ENCODE measurements at places on chromosomes 13 and 19. TPM values are rescaled to one million over a fixed set of nuclear protein-coding genes. Genes with fewer than 3 reads are reported as not detected.

- peak; percentile 4 for DNase-seq
Measured at GRCh38 chr13:77544355-77544754, 8.8 kb downstream of the SCEL start.

- no peak for DNase-seq
Measured at GRCh38 chr19:38524369-38524768, 90.9 kb downstream of the RYR1 start.

GRCh38 chr19:39937787-39938186 lies 3.4 kb upstream of the FCGBP start:
- no peak for DNase-seq

GRCh38 chr13:68160466-68160865 lies 930.3 kb upstream of the PCDH9 start:
- no peak for DNase-seq

GRCh38 chr19:3601021-3601420 lies 5.7 kb downstream of the TBXA2R start:
- DNase-seq: no peak

Gene ZNF543
- 13.0 TPM for total RNA-seq

Gene PDX1
- total RNA-seq: not detected

Gene CGB5
- not detected for total RNA-seq

Gene ZNF548
- total RNA-seq: 18.9 TPM

- DNase-seq: peak; percentile 79
Measured at GRCh38 chr19:58054901-58055874, 3.9 kb upstream of the ZNF135 start.

DNA sequence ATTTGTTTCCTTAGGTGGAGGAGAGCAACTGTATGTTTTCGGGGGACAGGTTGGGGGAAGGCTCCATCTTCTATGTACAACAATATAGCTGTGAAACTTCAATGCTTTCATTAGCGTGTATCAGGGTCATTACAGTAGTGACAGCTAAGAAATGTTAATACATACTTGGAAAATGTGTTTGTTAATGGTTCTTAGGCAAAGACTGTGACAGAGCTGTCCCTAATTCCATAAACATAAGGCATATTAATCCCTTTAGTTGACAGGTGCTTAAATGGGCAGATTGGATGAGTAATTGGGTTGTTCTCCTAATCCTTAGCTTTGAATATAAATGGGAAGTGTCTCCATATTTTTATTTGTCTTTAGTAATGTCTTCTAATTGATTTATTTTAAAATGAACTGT lies 313.7 kb downstream of the HS6ST3 start:
- no peak for DNase-seq

GRCh38 chr13:37118016-37118415 lies 12.6 kb upstream of the CSNK1A1L start:
- no peak for DNase-seq

GRCh38 chr19:41753159-41753558 lies 2.2 kb upstream of the CEACAM6 start:
- DNase-seq: no peak

Gene UHRF1
- 6.1 TPM for total RNA-seq

- no peak for DNase-seq
Measured at GRCh38 chr19:40398417-40399131, 8.6 kb upstream of the HIPK4 start.

DNA sequence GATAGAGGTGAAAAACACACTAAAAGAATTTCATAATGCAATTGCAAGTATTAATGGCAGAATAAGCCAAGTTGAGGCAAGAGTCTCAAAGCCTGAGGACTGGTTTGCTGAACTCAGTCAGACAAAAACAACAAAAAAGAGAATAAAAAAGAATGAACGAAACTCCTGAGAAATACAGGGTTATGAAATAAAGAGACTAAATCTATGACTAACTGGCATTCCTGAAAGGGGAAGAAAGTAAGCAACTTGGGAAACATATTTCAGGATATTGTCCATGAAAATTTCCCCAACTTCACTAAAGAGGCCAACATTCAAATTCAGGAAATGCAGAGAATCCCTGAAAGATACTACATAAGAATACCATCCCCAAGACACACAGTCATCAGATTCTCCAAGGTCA lies 47.8 kb downstream of the UBL3 start:
- no peak for DNase-seq

GRCh38 chr13:33087091-33087490 lies 70.9 kb downstream of the KL start:
- DNase-seq: no peak

GRCh38 chr19:48654299-48655059 lies 8.5 kb upstream of the CA11 start:
- DNase-seq: no peak

Gene KLK15
- total RNA-seq: not detected

DNA sequence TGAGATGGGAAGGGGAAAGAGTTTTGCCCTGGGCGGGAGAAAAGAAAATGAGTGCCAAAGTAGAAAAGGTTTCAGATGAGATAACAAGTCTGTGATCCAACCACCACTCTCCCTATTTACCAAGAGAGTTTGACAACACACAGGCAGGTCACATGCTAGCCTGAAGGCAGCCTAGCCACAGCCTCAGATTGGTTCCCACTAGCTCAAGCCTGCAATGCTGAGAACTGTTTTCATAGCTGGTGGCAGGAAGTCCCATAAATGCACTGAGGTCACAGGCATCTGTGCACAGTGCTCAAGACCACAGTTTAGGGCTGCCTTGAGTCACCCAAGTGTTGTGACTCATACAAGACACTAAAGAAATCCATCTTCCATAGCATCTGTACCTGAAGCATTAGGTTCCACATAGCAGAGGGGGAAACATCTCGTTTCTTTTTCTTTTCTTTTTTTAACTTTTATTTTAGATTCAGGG lies 18.5 kb upstream of the POP4 start:
- DNase-seq: no peak

- DNase-seq: no peak
Measured at GRCh38 chr19:13637664-13638063, 126.7 kb upstream of the MRI1 start.

- no peak for DNase-seq
Measured at GRCh38 chr19:23665651-23666410, 21.2 kb downstream of the ZNF675 start.

GRCh38 chr19:13770013-13770635 lies 4.1 kb upstream of the C19orf53 start:
- DNase-seq: no peak

Gene ATP4B
- total RNA-seq: not detected

DNA sequence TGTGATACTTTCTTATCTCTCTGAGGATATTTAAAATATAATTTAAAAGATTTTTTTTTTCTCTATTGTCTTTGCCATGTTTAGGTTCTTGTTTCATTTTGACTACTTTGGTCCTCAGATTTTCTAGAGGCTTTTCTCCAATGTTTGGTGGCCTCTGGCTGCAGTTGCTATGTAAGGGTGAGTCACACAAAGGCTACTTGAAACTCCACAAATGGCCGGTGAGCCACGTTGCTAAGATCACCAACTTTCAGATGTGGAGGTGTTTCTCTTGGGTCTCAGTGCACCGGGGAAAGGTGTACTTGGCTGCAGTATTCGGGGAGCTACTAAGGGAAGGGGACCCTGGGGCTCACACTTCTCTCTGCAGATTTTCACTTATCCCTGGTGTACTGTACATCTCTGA lies 248.1 kb downstream of the HS6ST3 start:
- no peak for DNase-seq

DNA sequence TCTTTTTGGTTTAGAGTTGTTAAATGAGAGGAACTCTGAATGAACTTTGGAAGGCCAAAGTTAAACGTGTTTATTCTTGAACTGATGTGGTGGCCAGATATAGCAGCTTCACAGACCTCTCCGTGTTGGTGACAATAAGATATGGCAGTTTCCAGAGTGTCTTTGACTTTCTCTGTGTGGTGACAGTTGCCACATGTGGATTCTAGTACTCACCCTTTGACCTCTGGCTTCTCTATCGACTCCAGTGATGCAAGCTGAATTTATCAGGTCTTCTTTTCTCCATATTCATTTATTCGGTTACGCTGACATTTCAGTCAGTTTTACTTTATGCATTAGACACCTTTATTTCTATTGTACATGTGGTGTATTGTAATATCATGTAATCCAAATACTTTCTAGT lies 1469.5 kb downstream of the SLITRK1 start:
- no peak for DNase-seq

Gene LGALS16
- total RNA-seq: not detected

GRCh38 chr19:271856-272255 lies 19.3 kb downstream of the PLPP2 start:
- DNase-seq: no peak

- DNase-seq: no peak
Measured at GRCh38 chr13:48009284-48009683, 8.2 kb upstream of the SUCLA2 start.

Gene SPRY2
- total RNA-seq: 62.3 TPM

GRCh38 chr13:75850916-75851315 lies 214.8 kb downstream of the LMO7 start:
- no peak for DNase-seq

- DNase-seq: no peak
Measured at GRCh38 chr13:46102255-46102605, 2.6 kb downstream of the CPB2 start.

DNA sequence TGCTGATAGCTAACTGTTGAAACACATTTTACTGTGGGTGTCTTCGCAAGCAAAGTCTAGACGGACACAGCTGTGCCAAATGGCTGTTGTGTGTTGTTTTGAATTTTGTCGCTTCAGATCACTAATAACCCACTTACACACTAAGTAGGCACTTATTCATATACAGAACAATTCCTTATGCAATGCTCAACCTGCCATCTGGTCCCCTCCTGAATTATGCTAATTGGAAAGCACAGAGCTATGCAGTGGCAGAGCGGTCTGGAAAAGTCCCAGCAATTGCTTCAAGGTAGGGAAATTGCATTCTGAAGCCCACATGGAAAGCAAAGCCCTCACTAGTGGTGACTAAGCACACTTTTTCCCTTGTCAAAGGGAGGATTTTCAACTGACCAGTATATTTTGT lies 69.9 kb downstream of the C13orf42 start:
- DNase-seq: no peak

- DNase-seq: no peak
Measured at GRCh38 chr13:111620166-111620565, 299.7 kb downstream of the TEX29 start.
